ENCODE measurements at places on chromosomes 1 and 21.

- DNase-seq = no peak
Measured at GRCh38 chr21:41405321-41405720, 20.7 kb upstream of the MX1 start.

GRCh38 chr1:37166005-37166404, 131.7 kb upstream of the GRIK3 start:
- DNase-seq = no peak

DNA sequence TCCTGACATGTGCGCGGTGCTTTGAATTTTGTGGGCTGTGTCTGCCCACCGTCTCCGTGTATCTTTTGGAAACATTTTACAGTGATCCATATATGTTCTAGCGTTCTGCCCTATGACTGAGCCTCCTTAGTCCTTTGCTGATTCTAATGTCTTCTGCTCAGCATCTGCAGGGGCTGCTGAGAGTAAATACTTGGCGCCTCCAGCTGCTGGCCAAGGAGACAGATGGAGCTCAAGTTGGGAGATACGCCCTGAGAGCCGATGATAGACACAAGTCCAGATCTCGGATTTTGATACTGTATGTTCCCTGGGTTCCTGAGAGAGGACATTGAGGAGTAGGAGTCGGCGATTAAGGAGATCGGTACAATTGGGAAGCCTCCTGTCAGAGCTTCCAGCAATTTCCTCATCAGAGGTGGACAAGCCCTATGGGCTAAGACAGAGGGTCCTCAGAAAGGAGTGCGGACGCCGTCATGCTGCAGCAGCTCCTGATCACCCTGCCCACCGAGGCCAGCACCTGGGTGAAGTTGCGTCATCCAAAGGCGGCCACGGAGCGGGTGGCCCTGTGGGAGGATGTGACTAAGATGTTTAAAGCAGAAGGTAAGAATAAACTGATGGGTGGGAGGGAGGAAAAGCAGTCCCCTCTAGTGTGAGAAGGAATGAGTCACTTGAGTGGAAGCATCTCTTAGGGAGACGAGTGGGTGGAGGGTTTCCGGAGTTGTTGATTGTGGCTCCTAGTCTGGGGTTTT, 390 bp downstream of the ZFP69B start:
- peak; percentile 63 for DNase-seq

DNA sequence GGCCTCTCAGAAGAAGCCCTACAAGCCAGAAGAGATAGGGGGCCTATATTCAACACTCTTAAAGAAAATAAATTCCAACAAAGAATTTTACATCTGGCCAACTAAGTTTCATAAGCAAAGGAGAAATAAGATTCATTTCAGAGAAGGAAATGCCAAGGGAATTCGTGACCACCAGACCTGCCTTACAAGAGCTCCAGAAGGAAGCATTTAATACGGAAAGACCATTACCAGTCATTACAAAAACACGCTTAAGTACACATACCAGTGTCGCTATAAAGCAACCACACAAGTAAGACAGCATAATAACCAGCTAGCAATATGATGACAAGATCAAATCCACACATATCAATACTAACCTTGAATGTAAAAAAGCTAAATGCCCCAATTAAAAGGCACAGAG, 704.9 kb upstream of the CHRM3 start:
- peak; percentile 61 for DNase-seq

DNA sequence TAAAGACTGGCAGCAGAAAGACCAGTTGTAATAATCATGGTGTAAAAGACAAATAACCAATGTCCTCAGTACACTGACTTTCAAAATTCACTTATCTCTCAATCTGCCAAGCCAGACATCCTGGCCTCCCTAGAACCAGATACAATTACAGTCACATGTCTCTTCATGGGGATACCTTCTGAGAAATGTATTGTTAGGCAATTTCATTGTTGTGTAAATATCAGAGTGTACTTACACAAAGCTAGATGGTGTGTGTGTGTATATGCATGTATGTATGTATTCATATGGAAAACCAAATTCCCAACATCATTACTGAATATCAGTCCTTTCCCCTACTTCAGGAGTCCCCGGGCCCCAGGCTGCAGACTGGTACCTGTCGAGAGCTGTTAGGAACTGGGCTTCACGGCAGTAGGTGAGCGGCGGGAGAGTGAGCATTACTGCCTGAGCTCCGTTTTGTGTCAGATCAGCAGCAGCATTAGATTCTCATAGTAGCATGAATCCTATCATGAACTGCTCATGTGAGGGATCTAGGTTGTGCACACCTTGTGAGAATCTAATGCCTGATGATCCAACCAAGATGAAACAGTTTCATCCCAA, 65.3 kb upstream of the ZNF326 start:
- DNase-seq = no peak

DNA sequence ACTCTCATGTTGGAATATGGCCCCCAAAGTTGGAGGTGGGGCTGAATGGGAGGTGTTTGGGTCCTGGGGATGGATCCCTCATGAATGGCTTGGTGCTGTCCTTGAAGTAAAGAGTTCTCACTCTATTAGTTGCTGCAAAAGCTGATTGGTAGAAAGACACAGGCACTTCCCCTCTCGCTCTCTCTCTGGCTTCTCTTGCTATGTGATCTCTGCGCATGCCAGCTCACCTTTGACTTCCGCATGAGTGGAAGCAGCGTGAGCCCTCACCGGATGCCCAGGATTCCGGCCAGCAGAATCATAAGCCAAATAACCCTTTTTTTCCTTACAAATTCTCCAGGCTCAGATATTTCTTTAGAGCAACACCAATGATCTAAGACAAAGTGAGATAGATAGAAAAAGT, 20.9 kb upstream of the CCSAP start:
- no peak for DNase-seq

DNA sequence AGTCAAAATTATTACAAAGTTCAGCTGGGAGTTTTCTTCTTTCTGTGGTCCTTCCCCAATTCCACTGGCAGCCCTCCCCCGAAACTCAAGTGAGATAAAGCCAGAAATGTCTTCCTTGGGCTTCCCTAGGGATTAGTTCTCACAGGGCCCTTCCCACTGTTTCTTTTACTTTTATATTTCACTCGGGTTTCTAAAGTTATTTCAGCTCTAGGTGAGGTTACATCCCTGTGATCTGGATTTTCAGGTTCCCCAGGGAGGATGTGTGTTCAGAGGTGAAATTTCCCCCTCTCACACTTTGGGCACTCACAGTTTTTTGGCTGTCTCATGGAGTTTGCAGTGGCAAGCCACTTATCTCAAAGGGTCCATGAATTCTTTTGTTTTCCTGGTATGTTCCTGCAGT, 77.3 kb downstream of the DRAM2 start:
- no peak for DNase-seq

DNA sequence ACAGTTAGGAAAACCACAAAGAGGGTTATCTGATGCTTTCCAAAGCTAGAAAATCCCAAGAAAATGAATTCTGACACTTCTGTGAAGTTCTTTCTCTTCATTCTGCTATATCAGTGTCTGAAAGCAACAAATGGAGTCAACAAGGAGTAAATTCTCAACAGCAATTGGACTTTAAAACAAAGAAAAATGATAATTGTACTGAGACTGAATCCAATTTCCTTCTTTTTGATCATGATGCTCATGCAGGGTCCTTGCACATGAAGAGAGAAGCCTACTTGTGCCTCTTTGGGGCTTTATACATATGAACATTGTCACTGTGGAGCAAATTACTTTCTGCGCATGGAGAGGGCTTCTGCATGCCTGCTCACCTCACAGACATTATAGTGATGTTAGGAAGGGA, at the start of gene OR10J5:
Gene OR10J5, minus strand, starts transcription at position 101 of the 400 bp plus-strand sequence. Its CDS starts 0 bp downstream, at position 101.
- no peak for DNase-seq

GRCh38 chr1:202662081-202662480, 48.2 kb downstream of the SYT2 start:
- DNase-seq = no peak

GRCh38 chr1:184025242-184025675, 12.3 kb downstream of the COLGALT2 start:
- peak; percentile 89 for DNase-seq

DNA sequence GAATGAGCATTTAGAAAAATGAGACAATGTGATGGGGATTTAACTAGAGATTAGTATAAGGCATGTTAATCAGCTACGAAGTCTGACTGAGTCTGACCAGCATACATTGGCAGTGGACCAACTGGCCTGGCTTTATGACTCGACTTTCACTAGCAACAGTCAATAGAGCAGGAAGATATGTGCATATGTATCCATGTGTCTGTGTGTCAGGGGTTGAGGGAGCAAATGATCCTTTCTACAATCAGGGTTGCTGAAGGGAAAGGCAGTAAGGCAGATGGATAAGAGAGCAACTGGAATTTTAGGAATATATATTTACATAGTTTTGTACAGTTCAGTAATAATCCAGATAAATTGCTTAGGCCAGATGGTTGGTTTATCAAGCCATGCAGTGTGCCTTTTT, 645.6 kb downstream of the PLA2G4A start:
- peak; percentile 38 for DNase-seq

DNA sequence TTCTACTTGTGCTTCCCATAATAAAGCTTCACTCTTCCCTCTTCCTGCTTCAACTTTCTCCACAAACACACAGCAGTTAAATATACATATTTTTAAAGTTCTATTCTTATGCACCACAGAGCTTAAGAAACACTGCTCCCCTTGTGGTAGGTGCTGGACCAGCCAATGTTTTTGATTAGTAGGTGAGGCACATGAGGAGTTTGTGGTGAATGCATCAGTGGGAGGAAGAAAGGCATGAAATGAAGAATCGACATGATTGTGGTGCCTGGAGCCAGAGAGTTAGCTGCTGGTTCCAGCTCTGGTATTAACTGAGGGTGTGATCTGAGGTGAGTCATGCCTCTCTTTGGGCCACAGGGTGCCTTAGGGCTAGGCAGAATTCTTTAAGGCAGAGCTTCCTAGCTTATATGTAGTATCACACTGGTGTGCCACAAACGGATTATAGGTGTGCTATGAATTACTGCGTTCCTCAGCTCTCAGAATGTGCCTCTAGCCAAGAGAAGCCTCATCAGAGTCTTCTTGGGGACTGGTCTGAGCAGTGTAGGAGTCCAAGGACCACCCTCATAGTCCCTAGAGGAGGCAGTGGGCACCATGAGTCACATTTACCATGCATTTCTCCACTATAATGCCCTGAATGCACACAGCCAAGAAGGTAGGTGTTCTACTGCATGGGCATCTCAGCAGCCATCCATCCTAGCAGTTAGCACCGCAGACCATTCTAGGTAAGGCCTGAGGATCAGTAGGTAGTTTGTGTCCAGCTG, 97.4 kb upstream of the SGIP1 start:
- DNase-seq = peak; percentile 90

DNA sequence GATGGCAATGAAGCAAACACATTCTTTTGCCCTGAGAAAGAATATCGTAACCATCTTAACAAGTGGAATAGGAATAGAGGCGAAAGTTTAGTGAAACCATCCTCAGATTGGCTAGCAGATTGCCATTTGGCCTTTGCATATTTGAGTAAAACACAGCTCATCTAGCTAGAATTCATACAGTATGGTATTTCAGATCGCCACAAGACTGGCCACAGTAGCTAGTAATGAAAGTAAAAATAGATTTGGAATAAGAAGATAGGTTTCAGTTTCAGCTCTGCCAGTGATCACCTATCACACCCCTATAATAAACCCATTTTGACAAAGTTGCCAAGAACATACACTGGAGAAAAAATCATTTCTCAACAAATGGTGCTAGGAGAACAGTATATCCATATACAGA, 294.9 kb downstream of the LRRIQ3 start:
- DNase-seq = no peak

Data from EH (cell line).